ENCODE measurements at places on chromosomes 4 and X.

DNA sequence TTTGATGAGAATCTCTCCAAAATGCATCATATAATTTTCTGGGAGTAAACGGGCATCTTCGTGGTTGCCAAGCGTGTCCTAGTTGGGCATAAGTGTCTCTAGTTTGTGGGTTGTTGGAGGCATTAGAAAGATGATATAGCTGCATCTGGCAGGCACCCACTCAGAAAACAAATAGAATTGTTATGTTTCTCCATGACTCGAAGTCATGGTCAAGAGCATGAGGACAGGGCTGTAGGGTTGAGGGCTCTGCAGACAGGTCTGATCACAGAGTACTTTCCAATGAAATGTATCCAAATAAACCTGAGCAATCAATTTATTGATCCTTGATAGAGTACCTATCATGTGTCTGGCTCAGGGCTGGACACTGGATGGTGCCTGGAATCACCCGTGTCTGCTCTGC lies 82.7 kb downstream of the SORCS2 start:
- no peak for DNase-seq

DNA sequence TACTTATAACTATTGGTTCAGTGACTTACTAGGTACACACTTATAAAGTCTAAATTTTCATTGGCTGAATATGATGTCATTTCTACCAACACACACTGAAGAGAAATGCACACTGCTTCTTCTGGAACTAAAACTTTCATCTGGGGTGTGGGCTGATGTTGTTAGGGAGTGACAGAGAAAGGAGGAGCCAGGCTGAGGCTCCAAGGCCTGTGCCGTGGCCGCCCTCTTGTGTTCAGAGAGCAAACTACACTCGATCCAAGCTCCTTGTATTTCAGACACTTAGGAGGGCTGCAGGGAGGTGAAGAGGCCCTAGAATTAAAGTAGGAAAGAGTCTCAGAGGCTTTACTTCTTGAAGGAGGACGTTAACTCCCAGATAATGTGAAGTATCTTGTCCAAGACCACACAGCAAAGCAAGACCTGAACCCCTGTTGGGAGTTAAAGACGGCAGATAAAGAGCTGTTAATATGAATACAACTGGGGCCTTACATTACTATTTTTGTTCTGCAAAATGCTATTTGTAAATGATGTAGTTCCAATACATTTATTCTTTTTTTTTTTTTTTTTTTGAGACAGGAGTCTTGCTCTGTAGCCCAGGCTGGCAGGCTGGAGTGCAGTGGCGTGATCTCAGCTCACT lies 137.5 kb downstream of the AFAP1 start:
- DNase-seq, result peak; percentile 77

DNA sequence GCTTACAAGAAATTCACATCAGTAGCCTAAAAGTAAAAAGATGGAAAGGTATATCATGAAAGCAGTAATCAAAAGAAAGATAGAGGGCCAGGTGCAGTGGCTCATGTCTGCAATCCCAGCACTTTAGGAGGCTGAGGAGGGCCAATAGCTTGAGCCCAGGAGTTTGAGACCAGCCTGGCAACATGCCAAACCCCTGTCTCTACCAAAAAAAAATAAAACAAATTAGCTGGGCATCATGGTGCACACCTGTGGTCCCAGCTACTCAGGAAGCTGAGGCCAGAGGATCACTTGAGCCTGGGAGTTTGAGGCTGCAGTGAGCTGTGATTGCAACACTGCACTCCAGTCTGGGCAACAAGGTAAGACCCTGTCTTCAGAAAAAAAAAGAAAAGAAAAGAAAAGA lies 55.5 kb downstream of the GSPT2 start:
- DNase-seq, result no peak

- DNase-seq, result no peak
Measured at GRCh38 chr4:25245181-25245580, 11.3 kb downstream of the PI4K2B start.

- no peak for DNase-seq
Measured at GRCh38 chrX:135505351-135505750, 15.1 kb upstream of the INTS6L start.

GRCh38 chr4:32697281-32697814 lies 1977.2 kb downstream of the PCDH7 start:
- DNase-seq, result no peak

GRCh38 chr4:75718529-75718928 lies 5.8 kb upstream of the USO1 start:
- no peak for DNase-seq

GRCh38 chr4:47809654-47810203 lies 28.1 kb downstream of the CORIN start:
- DNase-seq, result no peak

All from CD8-positive, alpha-beta T cell (primary cell).